ENCODE measurements at places on chromosomes 12 and 14.

- no peak for DNase-seq
Measured at GRCh38 chr12:128056136-128056801, 210.7 kb upstream of the TMEM132C start.

DNA sequence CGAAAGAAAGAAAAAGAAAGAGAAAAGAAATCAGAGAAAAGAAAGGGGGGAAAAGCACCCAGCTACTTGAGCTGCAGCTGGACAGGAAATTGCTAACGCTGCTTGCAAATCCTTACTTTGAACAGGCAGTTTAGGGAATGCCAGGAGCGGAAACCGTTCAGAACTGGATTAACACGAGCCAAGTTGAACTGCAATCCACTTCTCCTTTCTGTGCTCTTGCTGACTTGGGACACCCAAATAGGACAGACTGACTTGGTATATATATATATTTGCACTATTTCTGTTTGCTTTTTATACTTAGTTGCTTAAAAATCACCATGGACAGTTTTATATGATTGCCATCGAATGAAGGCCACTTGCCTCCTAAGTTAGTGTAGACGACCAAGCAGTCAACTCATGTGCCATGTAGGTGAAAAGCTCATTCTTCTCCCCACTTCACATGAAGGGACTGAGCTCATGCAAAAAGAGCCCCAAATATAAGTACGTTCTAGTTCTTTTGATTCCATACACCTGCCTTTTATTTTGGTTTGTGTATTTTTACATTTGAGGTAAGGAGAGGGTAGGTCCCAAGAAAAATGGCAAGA, 5.5 kb downstream of the DUSP6 start:
- DNase-seq = no peak

- DNase-seq = no peak
Measured at GRCh38 chr12:120181991-120182631, 12.4 kb downstream of the GCN1 start.

- DNase-seq = no peak
Measured at GRCh38 chr12:31210541-31210940, 115.4 kb downstream of the SINHCAF start.

- DNase-seq = no peak
Measured at GRCh38 chr14:34826661-34827060, 48.5 kb downstream of the BAZ1A start.

GRCh38 chr12:79883216-79883615, 51.7 kb downstream of the PPP1R12A start:
- no peak for DNase-seq

DNA sequence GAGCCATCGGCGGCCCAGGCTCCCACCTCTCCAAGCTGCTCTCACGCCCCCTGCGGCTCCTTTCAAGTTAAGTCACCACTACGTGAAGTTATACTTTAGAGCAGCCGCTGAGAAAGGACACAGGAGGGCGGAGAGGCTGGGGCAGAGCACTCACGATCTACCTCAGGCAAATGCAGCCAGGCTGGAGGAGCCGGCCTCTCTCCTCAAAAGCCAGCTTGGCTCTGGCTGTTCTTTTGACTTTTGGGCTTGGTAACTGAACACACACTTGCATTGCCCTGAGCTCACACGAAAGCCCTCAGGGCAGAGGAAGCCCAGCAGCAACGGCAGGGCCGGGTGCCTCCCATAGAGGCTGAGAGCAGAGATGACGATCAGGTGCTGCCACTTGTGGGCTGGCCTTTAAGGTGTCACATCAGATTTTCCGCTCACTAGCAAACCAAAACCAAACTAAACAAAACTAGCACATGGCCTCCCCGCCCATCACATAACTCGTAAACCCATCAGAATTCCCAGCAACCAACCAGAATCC, 75.2 kb downstream of the PITPNM2 start:
- DNase-seq = no peak

- no peak for DNase-seq
Measured at GRCh38 chr12:112466011-112466422, 47.3 kb downstream of the PTPN11 start.

DNA sequence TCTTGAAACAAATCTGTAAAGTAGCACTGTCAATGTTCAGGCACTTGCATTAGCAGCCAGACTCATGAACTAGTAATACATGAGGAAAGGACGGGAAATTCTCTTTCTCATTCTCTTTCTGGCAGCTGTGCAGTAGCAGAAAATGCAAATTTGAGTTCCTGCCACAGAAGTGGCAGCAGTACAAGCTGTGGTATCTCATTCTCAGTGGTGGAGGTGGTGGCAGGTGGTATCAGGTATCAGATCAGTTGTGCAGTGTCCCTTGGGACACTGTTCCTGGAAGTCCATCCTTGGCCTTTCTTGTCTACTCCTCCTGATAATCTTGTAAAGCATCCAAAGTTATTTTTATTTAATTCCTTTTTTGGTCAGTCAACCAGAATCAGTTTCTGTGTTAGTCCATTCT, 103.0 kb downstream of the C12orf42 start:
- DNase-seq = no peak

GRCh38 chr12:131783915-131784541, 44.2 kb upstream of the MMP17 start:
- DNase-seq = peak; percentile 19

DNA sequence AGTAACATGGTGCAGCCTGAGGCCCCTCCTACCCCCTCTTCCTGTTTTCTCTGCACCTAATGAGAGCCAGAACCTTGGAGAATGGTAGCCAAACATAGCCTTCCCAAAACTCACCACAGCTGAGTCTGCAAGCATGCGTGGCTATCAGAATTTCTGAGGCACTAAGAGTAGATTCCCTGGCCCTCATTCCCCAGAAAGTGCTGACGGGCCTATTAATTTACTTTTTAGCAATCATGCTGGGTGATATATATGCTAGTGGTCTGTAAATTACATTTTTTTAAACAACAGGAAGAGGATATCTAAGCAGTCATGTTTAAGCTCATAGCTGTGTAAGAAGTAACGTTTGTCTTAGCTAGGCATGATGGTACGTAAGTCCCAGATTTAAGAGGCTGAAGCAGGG, 30.4 kb downstream of the KANSL2 start:
- peak; percentile 26 for DNase-seq

- no peak for DNase-seq
Measured at GRCh38 chr12:110339184-110339952, 58.3 kb downstream of the ATP2A2 start.

- no peak for DNase-seq
Measured at GRCh38 chr14:96097752-96098151, 58.6 kb downstream of the C14orf132 start.

- peak; percentile 70 for DNase-seq
Measured at GRCh38 chr12:54030889-54031471, 1.9 kb upstream of the HOXC5 start.

- DNase-seq = peak; percentile 70
Measured at GRCh38 chr14:65211341-65211987, 109.1 kb upstream of the MAX start.

GRCh38 chr14:69049675-69050074, 70.6 kb upstream of the ACTN1 start:
- DNase-seq = peak; percentile 60

DNA sequence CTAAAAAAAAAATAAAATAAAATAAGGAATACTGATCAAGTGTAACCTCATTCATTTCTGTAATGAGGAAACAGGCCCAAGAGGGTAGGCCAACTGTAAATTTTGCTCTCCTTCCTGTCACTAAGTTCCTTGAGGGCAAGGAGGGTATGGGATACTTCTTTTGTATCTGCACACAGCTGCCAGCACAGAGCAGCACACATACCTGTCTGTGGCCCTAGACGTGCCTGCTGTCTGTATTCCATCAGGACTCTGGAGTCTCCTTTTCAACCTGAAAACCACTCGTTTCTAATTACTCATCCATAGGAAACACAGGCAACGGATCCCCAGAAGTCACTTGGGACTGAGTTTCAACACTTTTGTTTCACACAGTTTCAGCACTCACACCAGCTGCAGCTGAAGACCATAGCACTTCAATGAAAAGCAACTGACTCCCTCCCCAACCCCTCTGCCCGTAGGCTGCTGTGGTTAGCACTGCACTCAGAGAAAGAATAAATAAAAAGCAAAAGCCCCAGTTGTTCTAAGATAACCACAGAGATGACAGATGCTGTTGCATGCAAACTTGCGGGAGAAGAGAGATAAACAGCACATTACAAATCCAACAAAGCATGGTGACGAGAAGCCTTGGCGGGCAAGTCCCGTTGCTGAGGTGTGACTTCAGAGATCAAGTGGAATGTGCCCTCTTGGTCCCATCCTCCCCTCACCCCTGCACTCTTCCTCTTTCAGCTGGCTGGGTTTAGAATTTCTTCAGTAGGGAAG, 24.9 kb downstream of the CRACR2A start:
- peak; percentile 47 for DNase-seq

GRCh38 chr12:80509781-80510556, 65.9 kb downstream of the PTPRQ start:
- peak; percentile 40 for DNase-seq

- no peak for DNase-seq
Measured at GRCh38 chr14:22556021-22556989, 32.7 kb downstream of the DAD1 start.

DNA sequence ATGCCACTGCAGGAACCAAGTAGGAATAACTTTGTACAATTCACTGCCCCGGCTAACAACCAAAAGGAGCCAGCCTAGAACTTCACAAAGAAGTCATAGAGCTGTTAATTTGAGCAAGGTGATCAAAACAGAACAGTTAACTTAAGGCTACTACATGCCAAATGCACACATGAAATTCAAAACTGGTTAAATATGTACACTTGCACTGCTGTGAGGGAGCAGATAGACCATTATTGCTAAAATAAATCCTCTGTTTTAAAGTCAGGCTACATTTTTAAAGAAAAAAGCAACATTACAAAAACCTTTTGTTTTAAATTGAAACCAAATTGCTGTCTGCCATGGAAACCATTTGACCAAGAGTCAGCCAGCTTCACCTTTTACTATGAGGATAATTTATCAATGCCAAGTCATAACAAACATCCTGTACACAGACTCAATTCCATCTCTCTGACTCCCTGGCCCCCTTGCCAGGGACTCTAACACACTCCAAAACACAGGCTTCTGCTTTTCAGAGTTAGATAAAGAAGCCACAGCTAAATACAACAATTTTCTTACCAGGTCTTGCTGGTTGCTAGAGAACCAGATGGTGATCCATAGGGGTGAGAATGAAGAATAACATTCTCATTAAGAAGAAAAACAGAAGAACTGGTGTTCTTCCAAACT, 84.0 kb downstream of the LRP6 start:
- DNase-seq = no peak

DNA sequence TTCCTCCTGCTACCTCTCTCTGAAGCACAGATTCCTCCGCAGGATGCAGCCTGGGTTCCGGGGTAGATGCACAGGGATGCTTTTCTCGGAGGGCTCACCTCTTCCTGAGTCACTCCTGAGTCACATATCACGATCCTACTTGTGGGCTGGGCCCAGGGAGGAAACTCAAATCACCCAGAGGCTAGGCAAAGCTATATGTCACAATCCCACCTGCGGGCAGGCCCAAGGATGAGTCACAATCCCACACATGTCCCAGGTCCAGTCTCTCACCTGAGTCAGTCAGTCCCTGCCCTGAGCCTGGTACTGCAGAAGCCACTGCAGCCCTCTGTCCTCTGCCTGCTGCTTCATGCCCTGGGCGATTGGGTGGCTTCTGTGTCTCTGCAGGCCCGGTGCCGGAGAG, 149.0 kb upstream of the GSC start:
- no peak for DNase-seq

DNA sequence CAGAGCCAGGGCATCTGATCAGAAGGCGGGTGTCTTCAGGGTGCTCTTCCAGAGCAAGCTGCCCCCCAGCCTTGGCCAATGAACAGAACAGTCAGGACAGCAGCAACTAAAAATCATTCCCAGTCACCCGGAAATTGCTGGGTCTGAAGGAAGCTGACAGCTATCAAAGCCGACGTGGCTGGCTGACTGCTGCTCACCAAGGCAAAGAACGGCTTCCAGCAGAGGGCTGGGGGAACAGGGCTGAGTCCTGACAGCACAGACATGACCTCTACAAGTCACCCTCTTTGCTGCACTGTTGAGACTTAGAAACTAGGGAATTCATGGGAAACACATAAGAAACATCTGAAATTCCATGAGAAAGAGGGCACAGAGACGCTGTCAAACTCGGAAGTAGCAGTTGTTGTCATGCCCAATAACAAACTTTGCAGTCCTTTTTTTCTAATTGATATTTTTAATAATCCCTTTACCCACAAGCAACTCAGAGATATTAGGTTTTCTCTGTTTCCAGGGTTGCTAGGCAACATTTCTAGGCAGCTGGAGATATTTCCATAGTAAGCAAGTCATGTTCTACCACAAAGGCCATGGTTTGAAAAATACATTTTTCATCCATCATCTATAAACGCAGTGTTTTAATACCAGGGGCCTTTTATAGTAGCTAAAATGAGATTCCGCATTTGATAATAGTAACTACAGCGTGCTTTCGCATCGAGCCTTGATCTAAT, 365.2 kb downstream of the SEC23A start:
- DNase-seq = no peak

GRCh38 chr14:58617619-58618018, 20.1 kb upstream of the DACT1 start:
- DNase-seq = no peak

DNA sequence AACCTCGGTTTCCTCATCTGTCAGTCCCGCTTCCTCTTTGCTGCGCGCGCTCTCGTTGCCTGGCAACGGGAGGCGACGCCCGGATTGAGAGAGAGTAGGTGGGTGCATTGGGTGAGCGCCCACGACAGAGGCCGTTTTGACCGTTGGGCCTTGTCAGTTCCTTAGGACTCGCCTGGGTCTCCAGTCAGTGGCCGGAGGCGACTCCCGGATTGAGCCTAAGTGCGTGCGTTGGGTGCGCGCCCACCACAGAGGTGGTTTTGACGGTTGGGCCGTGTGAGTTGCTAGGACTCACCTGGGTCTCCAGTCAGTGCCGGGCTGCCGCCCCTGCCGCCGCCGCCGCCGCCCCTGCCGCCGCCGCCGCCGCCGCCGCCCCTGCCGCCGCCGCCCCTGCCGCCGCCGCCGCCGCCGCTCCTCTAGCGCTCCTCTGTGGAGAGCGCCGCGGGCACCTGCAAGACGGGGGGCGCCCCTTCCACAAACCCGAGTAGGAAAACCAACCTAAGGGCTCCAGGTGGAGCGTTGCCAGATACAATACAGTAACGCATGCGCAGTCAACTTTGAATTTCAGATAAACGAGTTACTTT, 37.2 kb downstream of the APOBEC1 start:
- DNase-seq = no peak

DNA sequence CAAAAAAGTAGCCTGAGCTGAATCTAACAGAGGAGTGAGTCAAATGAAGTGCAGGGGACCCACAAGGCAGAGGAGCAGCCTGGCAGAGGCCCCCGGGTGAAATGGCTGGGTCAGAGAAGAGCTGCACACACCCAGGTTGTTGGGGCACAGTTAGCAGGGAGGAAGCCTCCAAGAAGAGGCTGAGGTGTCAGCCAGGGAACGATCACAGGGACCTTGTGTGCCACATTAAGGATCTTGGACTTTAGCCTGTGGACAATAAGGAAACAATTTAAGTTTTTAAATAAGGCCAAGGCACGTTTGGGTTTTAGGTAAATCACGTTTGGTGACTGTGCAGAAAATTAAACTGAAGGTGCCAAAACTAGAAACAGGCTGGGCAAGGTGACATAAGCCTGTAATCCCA, 35.1 kb downstream of the OR10P1 start:
- no peak for DNase-seq

DNA sequence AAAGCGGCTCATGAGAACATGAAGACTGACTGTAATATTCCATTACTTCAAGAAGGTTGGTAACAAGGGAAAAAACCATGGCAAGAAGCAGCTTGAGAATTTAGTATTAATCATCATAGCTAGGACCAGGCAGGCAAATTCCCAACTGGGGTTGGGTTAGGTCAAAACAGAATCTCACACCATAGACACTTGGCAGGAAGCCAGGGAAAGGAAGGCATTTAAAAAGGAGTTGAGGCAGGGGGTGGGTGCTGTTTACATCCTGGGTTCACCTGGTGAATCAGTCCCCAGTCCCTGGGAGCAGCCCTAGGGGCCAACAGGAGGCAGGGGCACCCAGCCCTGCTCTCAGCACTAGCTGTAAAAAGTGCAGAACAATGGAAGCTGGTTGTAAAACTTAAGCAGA, 108.6 kb downstream of the EGLN3 start:
- DNase-seq = no peak

Measured in fibroblast of skin of left biceps (primary cell).